CD4-positive, alpha-beta T cell treated with Interleukin-21 for 1 hour (primary cell): ENCODE measurements at places on chromosomes 4 and X.

- DNase-seq: no peak
Observed at GRCh38 chr4:1491328-1492141, 85.3 kb upstream of the NKX1-1 start.

- DNase-seq: no peak
Observed at GRCh38 chr4:81346719-81347118, 125.0 kb downstream of the RASGEF1B start.

GRCh38 chr4:112818594-112818965, 181.6 kb downstream of the LARP7 start:
- DNase-seq: no peak

- no peak for DNase-seq
Observed at GRCh38 chr4:26255989-26256388, 64.8 kb upstream of the RBPJ start.

- peak; percentile 13 for DNase-seq
Observed at GRCh38 chrX:74613370-74614092, 893 bp downstream of the RLIM start.

DNA sequence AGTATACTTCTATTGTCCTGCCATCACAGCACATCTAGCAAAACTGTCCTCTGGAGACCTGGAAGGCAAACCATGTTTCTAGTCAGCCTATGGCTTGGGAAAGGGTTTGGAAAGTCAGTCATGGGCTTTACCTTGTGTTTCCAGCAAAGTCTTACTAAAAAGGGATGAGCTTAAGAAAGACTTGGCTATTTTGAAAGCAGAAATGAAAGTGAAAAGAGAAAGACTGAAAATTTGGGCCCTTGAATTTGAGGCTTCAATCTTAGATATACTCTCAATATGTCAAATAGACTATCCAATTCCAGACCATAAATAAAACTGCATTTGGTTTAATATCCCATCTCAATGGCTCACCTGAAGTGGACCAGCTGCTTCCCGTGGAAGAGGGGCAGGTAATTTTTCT, 127.9 kb downstream of the ZNF330 start:
- DNase-seq: no peak

DNA sequence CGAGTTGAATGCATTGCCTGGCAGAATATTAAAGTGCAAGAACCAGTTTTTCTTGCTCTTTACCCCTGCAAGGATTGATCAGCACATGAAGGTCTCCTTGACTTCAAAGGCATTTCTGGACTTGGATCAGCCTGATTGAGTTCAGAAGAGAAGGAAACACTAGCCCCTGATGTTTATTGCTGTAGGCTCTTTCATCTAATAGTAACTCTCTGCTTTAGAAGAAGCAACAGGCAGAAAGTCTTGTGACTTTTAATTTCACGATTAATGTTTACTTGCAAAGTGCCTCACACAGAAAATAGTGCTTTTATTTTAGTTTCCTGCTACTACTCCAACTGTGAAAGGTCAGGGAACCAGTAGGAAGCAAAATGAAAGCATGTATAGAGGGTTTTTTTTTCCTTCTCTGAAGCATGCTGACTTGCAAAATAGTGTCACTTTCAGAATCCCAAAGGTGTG, 69.1 kb downstream of the PCDH7 start:
- no peak for DNase-seq

GRCh38 chrX:111103246-111103645, 7.3 kb downstream of the PAK3 start:
- DNase-seq: no peak

GRCh38 chr4:30825008-30825770, 105.0 kb downstream of the PCDH7 start:
- DNase-seq: no peak

DNA sequence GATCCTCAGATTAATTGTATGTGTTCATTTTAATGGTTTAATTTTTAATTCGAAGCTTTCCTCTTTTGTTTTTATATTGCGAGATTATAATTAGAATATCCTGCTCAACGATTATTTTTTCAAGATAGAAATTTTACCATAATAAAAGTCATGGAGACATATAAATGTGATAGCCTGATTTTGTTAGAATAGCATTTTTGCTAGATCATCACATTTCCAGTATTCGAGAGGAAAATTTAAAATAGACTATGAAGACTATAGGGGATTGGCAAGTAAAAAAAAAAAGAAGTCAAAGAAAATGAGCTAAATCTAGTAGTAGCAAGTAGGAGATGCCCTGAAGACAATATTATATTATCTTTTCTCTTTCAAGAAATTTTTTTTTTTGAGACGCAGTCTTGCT, 60.6 kb downstream of the TENM3 start:
- DNase-seq: no peak

GRCh38 chr4:42262701-42263490, 110.4 kb upstream of the BEND4 start:
- no peak for DNase-seq

GRCh38 chrX:112819008-112819640, 21.5 kb downstream of the AMOT start:
- no peak for DNase-seq

DNA sequence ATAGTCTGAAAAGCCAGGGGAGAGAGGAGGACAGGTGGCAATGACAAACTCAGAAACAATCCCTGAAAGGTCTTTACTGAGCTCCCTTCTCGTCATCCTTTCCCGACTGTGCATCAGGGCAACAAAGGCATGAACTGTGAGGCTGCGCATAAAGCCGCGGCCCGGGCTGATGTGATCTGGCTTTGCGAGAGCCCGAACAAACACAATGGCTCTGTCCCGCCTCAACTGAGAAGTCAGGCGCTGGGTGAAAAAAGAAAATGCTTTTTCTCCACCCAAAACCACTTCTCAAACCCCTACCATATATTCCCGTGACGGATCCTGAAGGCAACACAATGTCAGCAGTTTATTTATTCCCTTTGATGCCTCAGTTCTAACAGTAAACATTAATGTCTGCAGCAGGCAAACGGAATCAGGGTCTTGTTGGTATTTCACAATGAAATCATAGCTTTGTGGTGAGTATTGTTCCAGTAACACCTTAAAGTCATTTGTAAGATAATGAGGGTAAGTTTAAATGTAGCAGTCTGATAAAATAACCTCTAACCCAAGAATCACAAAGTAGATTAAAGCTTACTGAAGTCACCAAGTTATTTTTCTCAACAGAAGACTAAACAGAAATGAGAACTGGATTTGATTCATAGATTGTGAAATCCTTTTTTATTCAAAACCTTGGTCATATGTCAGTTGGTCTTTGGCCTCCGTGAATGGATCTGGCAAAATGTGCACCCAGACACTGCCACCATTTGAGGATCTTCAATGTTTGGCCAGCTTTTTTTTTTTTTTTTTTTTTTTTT, 67.4 kb downstream of the APBB2 start:
- DNase-seq: no peak

- DNase-seq: no peak
Observed at GRCh38 chrX:1925053-1925481, 310.2 kb downstream of the ASMT start.

GRCh38 chr4:99088023-99088449, 552 bp downstream of the ADH5 start:
- peak; percentile 23 for DNase-seq

DNA sequence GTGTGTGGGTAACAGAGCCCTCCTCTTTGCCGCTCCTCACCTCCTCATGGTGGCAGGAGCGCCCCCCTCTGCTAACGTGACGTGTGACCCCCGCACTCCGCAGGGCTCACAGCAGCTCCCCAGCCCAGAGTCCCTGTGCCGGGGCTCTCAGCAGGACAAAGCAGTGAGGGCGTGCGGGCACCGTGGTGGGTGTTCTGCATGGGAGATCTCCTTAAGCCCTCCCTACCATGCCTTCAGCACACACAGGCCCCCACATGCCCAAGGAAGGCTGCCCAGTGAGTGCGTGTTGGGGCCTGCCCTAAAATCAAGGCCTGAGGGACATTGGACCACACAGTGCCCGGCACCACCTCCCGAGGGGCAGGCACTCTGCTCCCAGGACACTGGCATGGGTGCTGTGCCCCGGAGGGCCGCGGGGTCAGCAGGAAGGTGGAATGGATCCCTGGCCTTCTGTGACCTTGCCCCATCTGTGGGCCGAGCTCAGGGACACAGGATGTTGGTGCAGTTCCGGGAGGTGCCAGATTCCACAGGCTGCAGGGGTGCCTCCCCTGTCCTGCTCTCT, 10.1 kb downstream of the PSAPL1 start:
- DNase-seq: no peak

DNA sequence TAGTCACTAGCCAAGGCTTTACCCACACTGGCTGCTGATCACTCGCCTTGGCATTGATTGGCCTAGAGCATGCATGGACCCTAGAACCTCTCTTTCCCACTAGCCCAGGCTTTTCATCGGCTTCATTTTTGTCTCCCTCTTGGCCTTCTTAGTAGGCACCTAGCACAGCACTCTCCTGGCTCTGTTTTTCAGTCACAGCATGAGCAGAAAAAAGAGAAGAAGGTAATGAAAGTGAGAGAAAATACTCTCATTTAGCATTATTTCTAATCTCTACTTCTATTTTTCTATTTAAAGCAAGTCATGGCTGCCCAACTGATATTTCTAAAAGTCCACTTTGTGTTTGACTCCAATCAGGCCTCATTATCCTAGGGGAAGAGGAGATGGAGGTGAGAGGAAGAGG, 267.2 kb downstream of the FBXO8 start:
- no peak for DNase-seq

- DNase-seq: no peak
Observed at GRCh38 chrX:22800360-22800759, 199.4 kb upstream of the DDX53 start.

GRCh38 chr4:52964011-52964410, 101.9 kb downstream of the RASL11B start:
- no peak for DNase-seq

GRCh38 chrX:13123857-13124345, 79.5 kb upstream of the FAM9C start:
- DNase-seq: peak; percentile 21

DNA sequence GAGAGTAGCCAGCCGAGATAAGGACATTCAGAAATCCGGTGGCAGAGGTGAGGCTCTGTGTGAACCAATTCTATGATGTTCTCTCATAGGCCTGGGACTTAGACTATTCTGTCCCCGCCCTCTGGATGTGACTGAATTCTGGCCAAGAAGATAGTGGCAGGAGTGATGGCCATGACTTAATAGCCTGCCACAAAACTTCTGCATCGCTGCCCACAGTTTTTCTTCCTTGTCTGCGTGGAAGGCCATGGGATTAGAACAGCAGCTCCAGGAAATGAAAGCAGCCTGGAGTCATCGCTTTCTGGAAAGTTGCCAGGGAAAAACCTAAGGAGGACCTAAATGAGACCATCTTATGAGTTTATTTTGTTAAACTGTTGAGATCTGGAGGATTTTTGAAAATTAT, 134.7 kb downstream of the F11 start:
- no peak for DNase-seq
